ENCODE measurements at places on chromosomes 1 and 21.

- no peak for DNase-seq
Observed at GRCh38 chr1:208083715-208084085, 160.5 kb downstream of the PLXNA2 start.

DNA sequence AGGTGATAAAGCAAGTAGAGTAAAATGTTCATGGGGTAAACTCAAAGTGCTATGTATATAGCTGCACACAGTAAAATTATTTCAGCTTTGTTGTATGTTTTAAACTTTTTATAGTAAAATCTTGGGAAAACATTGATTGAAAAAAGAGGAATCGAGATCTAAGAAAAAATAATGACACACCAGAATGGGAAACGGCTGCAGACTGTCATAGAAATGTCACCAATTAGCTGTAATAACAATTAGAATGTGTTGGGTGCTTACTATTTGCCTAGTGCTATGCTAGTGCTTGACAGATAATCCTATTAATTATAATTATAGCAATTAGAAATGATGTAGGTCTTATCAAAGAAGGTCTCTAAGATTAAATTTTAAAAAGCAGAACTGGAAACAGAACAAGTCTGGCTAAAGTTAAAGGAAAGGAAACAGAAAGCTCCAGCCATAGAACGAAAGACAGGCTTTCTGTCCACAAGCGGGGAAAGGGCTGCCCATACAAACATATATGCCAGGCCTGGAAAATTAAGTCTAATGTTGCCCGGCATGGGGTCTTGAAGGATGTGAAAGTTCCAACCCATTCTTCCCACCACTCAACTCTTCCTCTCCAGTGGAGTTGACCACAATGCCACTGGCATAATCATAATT is 5.0 kb downstream of the PCNX2 start:
- no peak for DNase-seq

DNA sequence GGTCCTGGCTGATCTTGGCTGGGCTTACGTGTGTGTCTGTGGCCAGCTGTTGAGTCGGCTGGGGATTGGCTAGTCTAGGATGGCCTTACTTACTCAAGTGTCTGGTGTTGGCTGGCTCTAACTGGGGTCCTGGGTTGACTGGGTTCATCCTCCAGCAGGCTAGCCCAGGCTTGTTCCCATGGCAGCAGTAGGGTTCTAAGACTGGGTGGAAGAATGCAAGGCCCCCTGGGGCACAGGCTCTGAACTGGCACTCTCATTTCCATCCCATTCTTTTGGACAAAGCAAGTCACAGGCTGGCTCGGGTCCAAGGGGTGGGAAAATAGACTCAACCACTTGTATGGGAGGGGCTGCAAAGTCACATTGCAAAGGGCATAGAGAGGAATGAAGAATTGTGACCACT is 7.9 kb upstream of the OPRD1 start:
- DNase-seq = no peak

GRCh38 chr1:12477936-12478611 is 139.9 kb downstream of the DHRS3 start:
- no peak for DNase-seq

DNA sequence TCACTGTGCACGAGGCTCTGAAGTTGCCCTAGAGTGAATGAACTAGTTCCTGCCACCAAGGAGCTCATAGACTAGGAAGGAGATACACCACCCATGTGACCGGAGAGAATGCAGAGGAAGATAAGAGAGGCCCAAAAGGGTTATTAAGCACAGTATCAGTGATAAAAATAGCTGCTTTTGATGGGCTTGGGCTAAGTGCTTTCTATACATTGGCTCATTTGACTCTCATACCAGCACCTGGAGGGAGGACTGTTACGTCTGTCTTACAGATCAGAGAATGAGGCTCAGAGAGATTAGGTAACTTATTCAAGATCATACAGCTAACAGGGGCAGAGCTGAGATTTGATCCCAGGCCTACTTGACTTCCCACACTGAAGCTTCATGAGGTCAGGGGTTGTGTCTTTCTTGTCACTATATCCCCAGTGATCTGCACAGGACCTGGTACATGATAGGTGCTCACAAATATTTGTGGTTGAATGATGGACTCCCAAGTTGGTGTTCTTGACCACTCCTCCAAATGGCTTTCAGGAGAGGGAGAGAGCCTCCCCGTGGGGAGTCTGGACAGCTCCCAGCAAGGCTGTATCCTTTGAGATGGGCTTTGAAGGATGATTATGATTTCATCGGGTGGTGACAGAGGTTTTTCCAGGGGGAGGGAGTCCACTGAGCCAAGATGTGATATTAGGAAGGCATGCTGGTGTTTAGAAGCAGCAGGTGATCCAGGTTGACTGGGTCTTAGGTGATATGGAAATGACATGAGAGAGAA is 14.4 kb downstream of the PPFIA4 start:
- DNase-seq = no peak

DNA sequence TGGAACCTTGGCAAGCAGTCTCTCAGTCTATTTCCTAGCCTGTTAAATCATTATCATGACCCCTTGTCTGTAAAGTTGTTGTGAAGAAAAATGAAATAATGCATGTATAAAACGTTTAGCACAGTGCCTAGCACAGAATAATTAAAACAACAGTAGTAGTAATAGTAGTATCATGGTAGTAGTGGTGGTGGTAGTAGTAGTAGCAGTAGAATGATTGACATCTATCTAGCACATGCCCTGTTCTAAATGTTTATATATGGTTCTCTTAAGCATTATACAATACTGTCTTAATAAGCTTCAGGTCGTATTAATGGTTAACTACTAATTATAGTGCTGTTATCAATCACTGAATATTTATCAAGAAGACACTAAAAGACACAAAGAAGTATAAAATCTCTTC is 46.7 kb downstream of the GPR3 start:
- no peak for DNase-seq

GRCh38 chr1:78095593-78095992 is 49.8 kb downstream of the GIPC2 start:
- DNase-seq = no peak

- DNase-seq = no peak
Observed at GRCh38 chr1:221648201-221648600, 93.7 kb downstream of the DUSP10 start.

- DNase-seq = no peak
Observed at GRCh38 chr1:4317207-4317606, 337.2 kb upstream of the AJAP1 start.

DNA sequence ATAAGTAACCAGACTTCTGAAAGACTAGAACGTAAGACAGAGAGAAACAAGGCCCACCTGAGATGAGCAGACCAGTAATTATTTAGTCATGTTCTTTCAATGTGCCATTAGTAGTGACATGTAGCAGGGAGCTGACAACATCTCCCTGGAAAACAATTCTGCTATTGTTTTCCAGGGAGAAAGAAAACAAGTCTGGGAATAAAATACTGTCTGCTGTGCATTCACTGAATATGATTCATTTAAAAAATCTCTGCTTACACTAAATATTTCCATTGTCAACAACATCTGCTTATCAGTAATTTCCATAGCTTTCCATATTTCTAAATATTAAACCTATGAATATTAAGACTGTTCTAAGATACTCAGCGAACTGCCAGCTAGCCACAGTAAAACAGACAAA is 80.0 kb downstream of the VCAM1 start:
- no peak for DNase-seq

- DNase-seq = no peak
Observed at GRCh38 chr1:79322511-79323027, 316.0 kb upstream of the ADGRL4 start.

- no peak for DNase-seq
Observed at GRCh38 chr1:6183520-6183989, 3.4 kb upstream of the CHD5 start.

DNA sequence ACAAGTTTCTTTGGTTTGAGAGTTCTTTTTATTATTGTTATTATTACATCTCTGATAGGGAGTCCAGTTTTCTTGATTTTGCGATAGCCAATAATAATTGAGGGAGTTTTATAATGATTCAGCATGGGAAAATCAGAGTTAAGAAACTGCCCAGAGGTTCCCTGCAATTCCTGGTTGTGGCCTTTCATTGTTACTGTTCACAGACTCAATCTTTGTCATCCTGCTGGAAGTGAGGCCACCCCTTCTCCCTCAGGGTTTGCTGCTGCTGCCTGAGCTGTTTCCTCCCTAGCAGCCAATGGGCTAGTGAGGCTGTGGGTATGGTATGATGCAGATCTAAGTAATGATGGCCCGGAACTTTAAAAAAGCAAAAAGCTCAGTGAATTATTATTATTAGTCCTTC is 50.2 kb upstream of the TACSTD2 start:
- DNase-seq = no peak

DNA sequence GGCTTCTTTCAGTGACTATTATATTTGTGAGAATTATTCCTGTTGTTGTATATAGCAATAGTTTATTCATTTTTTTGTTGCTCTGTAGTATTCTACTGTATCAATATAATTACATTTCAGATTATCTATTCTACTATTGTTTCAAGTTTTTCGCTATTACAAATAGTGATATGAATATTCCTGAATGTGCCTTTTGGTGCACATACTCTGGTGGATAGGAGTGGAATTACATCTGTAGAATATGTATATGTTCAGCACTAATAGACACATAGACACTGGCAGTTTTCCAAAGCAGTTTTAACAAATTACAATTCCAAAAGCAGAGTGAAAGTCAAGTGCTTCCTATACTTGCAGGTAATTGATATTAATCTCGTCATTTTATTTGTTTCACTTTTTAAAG is 696.2 kb upstream of the PRMT6 start:
- no peak for DNase-seq

DNA sequence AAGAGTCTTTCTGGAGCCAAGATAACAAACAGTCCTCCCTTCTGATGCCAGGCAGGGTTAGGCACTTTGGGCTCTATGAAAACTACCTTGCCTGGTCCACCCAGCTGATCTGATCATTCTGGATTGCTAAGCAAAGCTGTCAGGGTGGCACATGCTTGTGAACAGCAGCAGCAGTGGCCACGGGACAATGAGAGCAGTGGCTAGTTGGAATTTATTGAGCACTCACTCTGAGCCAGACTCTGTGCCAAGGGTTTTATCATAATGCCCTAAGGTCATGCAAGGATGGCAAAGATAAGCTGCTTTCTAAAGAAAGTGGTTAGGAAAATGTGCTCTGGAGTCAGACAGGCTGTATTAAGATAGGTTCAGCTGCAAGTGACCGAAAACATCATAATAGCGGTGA is 390.4 kb upstream of the VAMP3 start:
- DNase-seq = no peak

- DNase-seq = no peak
Observed at GRCh38 chr1:63189677-63190076, 132.7 kb upstream of the FOXD3 start.

- DNase-seq = no peak
Observed at GRCh38 chr21:37233551-37234146, 33.5 kb downstream of the VPS26C start.

- DNase-seq = no peak
Observed at GRCh38 chr1:78411707-78412106, 79.1 kb upstream of the PTGFR start.

- DNase-seq = no peak
Observed at GRCh38 chr1:198890214-198890930, 251.5 kb downstream of the PTPRC start.

DNA sequence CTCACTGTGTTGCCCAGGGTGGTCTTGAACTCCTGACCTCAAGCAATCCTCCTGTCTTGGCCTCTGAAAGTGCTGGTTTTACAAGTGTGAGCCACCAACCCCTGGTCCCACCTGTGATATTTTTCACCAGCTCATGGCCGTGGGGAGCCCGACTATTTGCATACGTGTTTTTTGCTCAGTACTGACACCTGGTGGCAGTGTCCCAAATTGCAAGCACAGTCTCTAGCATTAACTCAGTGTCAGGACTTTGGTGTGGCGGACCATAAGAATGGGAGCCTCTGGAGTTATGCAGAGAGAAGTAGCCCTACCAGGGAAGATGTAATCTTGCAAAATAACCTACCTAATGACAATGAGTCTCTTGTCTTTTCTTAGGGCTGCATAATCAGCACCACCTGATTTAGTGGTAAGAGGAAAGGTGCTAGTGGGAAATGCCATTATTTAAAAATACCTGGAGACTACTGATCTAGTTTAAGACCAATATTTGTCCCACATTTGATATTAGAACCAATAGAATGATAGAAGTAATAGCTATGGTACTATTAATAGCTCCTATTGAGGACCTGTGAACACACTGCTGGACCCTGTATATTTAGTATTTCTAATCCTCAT is 305.4 kb downstream of the DISC1 start:
- DNase-seq = peak; percentile 49

- DNase-seq = no peak
Observed at GRCh38 chr1:38612951-38613350, 246.6 kb downstream of the RRAGC start.

DNA sequence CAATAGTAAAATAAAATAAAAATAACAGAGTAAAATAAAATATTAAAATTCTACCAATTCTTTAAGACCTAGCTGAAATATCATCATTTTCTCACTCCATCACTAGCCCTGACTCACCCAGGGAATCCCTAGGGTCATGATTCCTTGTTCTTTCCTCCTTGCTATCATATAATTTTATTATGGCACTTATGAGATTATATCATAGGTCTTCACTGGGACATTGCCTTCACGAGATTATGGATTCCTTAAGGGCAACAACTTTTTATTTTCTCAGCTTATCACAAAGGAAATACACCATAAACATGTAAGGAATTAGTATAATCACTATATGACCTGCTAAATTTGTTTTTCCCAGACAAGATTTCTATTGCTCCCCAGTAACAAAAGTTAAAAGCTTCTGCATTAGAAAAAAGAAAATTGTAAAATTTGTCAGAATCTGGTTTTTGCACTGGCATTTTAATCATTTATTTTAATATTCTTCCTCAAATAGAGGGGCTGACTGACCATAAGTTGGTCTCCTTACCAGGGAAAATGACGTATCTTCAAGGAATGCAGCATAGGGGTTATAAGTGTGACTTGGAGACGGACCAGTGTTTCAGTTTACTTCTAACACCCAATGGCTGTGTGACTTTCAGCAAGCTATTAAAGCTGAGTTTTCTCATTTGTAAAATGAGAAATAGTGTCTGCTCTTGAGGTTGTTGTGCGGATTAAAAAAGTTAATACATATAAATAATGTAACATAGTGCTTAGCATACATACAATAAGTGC is 8.8 kb upstream of the CLCA4 start:
- DNase-seq = no peak

GRCh38 chr1:82377201-82377884 is 576.6 kb downstream of the ADGRL2 start:
- DNase-seq = no peak

DNA sequence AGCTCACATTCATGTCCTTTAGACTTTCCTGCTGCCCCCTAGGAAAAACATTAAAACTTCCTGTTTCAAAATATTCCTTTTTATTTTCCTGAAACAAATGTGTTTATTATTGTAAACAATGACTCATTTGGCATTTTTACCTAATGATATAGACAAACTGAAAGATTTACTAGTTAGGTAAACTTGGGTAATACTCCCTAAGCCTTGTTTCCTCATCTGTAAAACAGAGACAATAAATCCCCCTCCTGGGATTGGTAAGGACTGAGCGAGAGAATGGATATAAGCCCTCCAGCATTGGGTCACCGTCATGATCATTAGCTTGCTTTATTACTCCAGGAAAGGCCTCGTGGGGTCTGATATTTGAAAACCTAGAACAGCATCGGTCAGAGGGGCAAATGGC is 59.8 kb downstream of the LPAR3 start:
- DNase-seq = no peak

All from activated CD4-positive, alpha-beta T cell treated with anti-CD3 and anti-CD28 coated beads, Interleukin-2, Interleukin-6, amounts not matched to agents 100 ng/mL and 50 ng/mL, durations not matched to agents 16 hours and 8 hours (primary cell).